ENCODE measurements at places on chromosomes 5 and 9. TPM values are rescaled to one million over a fixed set of nuclear protein-coding genes. Genes with fewer than 3 reads are reported as not detected.

MYOZ3 gene
- total RNA-seq = 0.87 TPM

FUT7 gene
- not detected for total RNA-seq

DCTN4 gene
- total RNA-seq = 35.6 TPM

SCAI gene
- 9.1 TPM for total RNA-seq

PHF24 gene
- total RNA-seq = not detected

F2RL1 gene
- 119 TPM for total RNA-seq

SLC6A7 gene
- not detected for total RNA-seq

- no peak for DNase-seq
Observed at GRCh38 chr5:1876660-1877064, 6.1 kb downstream of the IRX4 start.

DNA sequence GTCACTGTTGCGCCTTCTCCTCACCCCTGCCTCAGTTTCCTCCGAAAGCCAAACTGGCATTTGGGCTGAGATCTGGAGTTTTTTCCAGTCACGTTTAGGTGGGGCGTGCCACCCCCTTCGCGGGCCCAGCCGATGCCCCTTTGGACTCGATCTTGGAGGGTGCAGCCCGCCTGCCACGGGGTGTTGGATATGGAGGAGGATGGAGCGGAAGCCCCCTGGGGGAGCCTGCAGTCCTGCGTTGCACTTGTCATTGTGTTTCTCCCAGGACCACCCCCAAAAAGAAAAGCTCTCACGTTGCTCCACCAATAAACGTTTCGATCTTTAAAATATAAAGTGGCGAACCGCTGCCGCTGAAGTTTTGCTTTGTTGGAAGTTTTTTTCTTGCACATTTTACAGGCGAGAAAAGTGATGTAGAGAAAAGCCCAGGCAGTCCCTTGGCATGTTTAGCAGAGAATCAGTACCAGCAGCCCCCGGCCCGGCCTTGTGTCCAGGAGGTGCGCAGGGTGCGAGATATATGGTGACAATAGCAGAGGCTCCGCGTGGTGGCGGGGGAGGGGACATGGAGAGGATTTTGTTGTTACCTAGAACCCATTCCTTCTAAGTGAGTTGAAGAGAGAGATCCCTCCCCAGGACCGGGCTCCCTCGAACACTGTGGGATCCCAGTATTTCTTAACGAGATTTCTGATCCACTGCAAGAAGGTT lies 681 bp downstream of the F2R start:
- DNase-seq = no peak

GRCh38 chr9:75041041-75041440 lies 12.9 kb upstream of the CARNMT1 start:
- DNase-seq = no peak

GRCh38 chr5:154611341-154611767 lies 133.3 kb upstream of the HAND1 start:
- no peak for DNase-seq

GRCh38 chr5:78787783-78788182 lies 139.2 kb upstream of the LHFPL2 start:
- DNase-seq = no peak

GRCh38 chr5:2375291-2375690 lies 376.2 kb downstream of the IRX2 start:
- DNase-seq = no peak

DNA sequence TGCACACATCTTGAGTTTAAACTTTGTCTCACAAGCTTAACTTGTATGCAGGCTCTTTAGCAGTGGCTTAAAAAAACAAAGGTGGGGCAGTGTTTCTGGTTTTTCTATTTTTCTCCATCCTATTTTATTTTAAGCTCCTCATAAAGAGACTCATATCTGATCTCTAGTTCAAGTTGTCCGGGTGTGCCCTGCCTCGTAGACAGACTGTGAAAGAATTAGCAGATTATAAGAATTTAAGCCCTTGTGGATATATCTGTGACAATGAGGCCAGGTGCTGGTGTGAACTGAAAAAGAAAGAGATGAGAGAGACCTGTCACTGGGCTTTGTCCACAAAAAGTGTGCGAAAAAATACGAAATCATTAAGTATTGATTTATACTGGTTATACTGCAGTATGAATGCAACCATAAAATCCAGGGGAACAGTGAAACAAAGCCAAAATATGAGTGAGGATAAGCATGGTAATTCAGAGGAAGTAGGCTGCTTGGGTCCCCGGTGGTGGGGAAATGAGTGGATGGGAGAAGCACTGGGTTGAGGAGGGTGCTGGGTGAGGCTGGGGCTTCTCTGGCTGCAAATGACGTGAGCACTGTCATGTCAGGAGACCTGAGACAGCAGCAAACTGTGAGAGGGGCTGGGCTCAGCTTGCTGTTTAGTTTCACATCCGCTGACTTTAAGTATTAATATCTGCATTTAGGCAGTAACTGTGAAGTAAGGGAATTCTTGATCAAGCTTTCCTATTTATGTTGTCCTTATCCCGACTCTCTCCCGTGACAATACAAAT lies 179.7 kb upstream of the ANKRD55 start:
- no peak for DNase-seq

GRCh38 chr9:129981180-129981907 lies 61.6 kb downstream of the FNBP1 start:
- DNase-seq = peak; percentile 77

DNA sequence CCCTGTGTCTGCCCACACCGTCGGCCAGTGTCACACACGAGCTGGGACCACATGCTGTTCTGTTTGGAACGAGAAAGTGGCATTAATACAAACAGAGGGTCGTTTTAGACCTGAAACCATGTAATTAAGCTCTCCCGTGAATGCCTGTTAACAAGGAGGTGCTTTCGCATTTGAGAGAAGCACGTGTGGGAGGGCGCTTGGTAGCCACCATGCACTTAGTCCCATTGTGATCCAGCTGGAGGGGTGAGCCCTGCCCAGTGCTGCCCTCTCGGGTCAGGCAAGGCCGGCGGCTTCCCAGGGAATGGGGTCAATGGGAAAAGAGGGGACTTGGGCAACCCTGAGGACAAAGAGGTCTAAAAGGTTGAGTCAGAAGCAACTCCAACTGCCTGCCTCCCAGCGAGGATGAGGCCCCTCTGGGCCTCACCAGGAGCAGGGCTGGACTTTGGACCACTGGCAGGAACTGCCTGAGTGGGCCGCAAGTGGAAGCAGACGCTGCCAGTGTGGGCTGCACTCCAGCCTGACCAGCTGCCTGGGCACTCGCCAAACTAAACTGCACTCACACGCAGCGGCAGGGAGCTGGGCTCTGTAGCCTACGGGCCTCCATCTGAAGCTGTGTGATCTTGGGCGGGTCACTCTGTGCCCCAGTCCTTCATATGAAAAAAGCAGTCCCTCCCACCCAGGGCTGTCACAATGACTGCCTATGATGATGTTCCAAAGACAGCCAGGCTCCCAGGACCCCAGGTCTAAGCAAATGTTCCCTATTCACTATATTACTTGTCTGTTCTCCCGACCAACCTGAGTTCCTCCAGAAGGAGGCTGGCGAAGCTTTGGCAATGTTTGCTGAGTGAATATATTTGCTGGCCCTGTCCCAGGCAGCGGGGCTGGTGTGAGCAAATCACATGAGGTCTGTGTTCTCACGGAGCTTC lies 195.7 kb downstream of the CDK5RAP2 start:
- peak; percentile 53 for DNase-seq

DNA sequence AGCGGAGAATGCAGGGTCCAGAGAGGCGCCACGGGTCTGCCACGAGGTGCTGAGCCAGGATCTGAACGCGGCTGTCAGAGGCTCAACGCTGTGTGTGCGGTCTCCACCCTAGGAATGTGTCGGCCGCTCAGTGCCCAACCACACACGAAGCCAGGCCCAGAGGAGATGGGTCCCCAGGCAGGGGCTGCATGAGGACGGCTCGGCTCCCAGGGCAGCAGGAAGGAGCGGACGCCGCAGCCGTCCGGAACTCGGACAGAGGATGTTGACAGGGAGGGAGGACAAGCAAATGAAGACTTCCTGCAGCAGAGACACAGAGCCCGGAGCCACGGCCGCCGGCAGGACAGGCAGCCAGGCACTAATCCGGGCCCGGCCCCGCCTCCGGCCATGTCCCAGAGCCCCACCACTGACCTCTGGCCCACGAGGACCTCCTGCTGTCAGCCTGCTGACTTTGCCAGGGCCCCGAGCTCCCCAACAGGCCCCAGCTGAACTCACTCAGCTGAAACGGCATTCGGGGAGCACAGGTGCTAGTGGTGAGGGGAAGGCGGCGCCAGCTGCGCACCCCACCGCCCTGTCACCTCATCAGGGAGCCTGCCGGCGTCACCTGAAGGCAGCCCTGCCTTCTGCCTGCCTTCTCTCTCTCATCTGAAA lies 12.7 kb downstream of the VAV2 start:
- no peak for DNase-seq

DNA sequence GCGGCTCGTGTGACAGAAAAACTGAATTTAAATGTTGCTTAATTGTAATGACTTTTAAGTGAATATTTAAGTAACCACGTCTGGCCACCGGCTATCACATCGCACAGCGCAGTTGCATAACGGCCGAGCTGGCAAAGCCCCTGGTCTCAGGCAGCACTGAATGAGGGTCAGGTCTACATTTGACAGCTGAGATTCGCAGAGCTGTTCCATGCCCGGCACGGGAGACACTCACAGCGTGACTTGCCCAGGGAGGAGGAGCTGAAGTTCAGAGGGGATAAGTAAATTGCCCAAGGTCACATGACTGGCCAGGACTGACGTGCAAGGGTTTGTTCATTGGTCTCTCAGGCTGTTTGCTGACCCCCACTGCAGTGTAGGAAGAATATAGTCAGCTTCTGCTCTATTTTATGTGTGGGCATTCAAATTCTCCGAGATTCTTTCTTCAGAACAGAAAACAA lies 17.4 kb upstream of the COL5A1 start:
- DNase-seq = no peak

GRCh38 chr9:109856785-109857184 lies 76.8 kb downstream of the PALM2AKAP2 start:
- no peak for DNase-seq

- DNase-seq = peak; percentile 10
Observed at GRCh38 chr9:3028535-3028934, 184.6 kb upstream of the PUM3 start.

DNA sequence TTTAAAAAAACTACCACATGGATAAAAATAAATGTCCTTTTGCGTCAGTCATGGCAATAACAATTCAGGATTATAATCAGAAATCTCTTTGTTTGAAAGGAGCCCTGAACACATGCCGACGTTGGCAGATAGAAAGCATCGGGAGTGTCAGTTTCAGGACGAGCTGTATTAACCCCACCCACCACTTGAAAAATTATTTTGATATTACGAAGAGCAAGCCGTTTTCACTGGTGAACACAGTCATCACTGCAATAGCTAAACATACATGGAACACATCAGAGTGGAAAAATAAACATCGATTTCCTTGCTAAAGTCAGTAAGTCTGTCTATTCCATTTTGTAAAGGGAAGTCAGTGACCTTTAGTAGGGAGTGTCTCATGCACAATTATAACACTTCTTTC lies 266.4 kb upstream of the FBXL7 start:
- no peak for DNase-seq

DNA sequence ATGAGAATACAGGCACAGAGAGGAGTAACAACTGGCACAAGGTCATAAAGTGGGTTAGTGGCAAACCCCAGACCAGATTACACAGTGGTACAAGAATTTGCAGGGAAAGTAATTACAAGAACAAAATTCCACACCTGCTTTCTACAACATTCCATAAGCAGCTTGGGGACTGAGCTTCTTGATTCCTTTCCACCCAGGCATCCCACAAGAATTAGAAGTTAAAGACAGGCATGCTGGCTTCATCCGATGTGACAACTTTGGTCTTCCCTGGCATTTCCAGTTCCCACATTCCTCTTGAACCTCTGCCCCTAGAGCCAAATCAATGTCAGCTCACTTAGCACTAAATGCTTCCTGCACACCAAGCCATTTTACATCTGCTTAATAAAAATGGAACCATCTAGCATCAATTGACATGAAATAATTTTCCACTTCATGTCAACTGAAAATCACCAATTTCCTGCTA lies 435.8 kb upstream of the PAPPA start:
- peak; percentile 85 for DNase-seq

GRCh38 chr5:131252824-131253171 lies 11.1 kb upstream of the CDC42SE2 start:
- no peak for DNase-seq
